Body of pancreas (tissue), 4 donors: ENCODE measurements at places on chromosomes 6 and 20. TPM values are rescaled to one million over a fixed set of nuclear protein-coding genes. Genes with fewer than 3 reads are reported as not detected.

Gene E2F3
- 2.3 TPM for total RNA-seq

Gene ZC3H12D
- total RNA-seq = 2.6 TPM

Gene CNKSR3
- 9.3 TPM for total RNA-seq

Gene SNX21
- total RNA-seq = 42.8 TPM

Gene ISM1
- total RNA-seq = 3.1 TPM

Gene OR12D3
- not detected for total RNA-seq
